ENCODE measurements at places on chromosomes 3 and 15. TPM values are rescaled to one million over a fixed set of nuclear protein-coding genes. Genes with fewer than 3 reads are reported as not detected.

DNA sequence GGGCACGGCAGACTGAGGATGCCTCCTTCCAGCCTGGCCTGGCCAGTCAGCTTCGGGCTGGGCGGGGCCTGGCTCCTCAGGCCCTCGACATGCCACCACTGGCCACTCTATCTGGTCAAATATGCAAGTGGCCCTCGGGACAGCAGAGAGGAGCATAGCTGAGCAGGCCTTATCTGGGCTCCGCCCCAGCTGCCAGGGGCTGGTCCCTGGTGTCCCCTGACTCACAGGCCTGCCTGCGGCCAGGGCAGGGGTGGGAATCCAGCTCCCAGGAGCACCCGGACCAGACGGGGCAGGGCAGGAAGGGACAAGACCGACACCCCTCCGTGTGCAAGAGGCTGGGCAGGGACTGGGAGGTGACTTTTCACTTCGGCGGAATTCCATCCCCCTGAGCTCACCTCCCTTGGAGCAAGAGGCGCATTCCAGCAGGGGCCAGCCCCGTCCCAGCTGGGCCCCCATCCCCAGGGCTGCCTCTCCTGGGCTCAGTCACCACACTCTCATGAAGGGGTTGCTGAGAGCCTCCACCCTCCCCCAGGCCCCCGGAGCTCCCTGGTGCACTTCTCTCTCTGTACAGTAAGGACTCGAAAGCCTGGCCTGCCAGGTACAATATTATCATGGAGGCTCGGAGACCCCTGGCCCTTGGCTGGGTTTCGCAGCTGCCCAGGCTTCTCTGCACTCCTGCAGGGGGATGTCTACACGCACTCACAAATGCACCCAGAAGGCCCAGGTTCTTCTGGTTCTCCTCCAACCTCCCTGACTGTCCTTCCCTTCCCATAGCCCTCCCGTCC is 29.5 kb downstream of the WNT7A start:
- DNase-seq, result no peak

The GABRG3 gene
- total RNA-seq, result not detected

GRCh38 chr3:143972505-143973258 is 1.1 kb downstream of the DIPK2A start:
- peak; percentile 93 for DNase-seq

GRCh38 chr3:41338276-41338675 is 139.0 kb downstream of the CTNNB1 start:
- DNase-seq, result no peak

The SLC51B gene
- not detected for total RNA-seq

The CSPG5 gene
- total RNA-seq, result 0.66 TPM

DNA sequence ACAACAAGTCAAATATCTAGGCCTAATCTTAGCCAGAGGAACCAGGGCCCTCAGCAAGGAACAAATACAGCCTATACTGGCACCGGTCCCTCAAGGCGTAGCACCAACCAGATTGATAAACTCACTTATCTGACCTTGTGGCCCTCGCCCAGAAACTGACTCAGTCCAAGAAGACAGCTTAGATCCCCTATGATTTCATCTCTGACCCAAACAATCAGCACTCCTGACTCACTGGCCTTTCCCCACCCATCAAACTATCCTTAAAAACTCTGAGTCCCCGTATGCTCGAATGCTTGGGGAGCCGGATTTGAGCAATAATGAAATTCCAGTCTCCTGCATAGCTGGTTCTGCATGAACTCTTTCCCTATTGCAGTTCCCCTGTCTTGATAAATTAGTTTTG is 1.6 kb upstream of the SORD start:
- no peak for DNase-seq

The ZNF80 gene
- not detected for total RNA-seq

Measured in esophagus muscularis mucosa (tissue), 4 donors.